ENCODE measurements at places on chromosomes 1 and 21.

- DNase-seq, result no peak
These were observed 62.1 kb downstream of the SKI start for GRCh38 chr1:2290171-2290578.

DNA sequence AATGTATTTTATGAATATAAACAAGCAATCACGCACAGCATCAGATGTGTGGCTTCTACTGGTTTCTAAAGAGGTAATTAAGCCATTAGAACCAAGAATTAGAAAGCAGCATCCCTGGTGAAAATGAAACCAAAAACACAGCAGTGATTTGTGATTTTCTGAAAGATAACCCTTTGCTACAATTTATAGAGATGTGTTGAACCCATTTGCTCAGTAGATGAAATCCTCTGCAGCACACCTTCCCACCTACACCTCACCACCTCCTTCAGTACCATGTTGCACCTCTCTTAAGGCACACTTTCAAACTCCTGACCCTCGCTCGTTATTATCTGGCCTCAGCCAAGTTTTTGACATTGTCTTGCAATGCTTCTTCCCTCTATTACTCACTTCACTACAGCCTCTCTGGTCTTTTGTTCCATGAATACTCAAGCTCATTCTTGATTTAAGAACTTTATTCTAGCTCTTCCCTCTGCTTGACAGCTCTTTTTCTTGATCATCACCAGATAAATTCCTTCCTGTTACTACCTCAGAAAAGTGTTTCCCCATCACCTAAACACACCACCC, 38.6 kb downstream of the NSL1 start:
- DNase-seq, result no peak

DNA sequence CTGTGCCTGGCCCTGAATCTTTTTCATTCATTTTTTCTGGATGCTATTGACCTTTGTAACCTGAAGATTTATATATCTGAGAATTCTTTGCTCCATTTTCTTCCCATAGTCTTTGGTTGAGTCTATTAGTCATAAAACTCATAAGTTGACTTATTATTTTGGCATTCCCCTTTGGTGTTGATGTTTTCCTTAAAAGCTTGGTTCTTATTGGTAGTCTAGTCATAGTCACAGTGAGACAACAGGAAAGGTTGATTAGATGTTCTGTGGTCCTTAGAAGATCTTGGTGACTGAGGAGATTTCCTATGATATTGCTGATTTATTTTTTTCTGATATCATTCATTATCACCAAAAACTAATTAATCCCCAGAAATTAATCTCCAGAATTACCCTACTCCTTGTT, 86.2 kb downstream of the PTPRC start:
- DNase-seq, result no peak

GRCh38 chr1:7572654-7573152, 198.4 kb upstream of the VAMP3 start:
- DNase-seq, result peak; percentile 43

GRCh38 chr1:228197555-228198147, 10.2 kb upstream of the OBSCN start:
- DNase-seq, result no peak

DNA sequence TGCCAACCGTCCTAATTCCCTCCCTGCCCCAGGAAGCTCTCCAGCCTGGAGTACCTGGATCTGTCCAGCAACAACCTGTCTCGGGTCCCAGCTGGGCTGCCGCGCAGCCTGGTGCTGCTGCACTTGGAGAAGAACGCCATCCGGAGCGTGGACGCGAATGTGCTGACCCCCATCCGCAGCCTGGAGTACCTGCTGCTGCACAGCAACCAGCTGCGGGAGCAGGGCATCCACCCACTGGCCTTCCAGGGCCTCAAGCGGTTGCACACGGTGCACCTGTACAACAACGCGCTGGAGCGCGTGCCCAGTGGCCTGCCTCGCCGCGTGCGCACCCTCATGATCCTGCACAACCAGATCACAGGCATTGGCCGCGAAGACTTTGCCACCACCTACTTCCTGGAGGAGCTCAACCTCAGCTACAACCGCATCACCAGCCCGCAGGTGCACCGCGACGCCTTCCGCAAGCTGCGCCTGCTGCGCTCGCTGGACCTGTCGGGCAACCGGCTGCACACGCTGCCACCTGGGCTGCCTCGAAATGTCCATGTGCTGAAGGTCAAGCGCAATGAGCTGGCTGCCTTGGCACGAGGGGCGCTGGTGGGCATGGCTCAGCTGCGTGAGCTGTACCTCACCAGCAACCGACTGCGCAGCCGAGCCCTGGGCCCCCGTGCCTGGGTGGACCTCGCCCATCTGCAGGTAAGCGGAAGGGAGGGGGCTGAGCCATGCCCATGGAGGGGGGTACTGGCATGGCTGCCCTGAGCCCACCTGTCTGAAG, 16.5 kb downstream of the PODN start:
- DNase-seq, result no peak

- DNase-seq, result no peak
These were observed 387.4 kb upstream of the PTBP2 start for GRCh38 chr1:96334236-96334557.

DNA sequence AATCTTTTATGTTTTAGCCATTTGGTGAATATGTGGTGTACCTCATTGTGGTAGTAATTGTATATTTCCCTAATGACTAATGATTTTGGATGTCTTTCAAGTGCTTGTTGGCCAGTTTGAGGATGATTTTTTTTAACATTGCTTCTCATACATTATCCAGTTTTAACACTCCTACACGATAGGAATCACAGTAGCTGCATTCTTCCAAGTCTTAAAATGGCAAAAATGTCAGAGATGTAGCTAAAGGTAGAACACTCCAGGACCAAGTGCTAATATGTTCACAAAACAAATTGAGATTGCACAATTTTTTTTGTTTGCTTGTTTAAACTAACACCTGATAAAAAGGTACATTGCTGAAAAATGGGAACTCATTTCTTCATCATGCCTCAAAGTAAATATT, 11.7 kb downstream of the USP25 start:
- no peak for DNase-seq

DNA sequence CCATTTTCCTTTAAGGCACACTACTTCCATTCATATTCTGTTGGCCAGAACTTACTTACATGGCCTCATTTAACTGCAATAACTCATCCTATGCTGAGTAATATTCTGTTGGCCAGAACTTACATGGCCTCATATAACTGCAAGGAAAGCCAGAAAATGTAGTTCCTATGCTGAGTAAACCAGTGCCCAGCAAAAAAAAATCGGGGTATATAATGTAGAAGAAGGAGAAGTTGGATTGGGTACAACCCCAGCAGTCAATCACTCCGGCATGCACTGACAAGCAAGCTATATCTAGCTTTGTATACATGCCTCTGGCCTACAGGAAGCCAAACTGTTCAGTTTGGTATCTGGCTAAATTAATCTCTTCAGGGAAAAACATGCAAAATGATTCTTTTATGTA, 39.4 kb upstream of the PPIH start:
- no peak for DNase-seq

DNA sequence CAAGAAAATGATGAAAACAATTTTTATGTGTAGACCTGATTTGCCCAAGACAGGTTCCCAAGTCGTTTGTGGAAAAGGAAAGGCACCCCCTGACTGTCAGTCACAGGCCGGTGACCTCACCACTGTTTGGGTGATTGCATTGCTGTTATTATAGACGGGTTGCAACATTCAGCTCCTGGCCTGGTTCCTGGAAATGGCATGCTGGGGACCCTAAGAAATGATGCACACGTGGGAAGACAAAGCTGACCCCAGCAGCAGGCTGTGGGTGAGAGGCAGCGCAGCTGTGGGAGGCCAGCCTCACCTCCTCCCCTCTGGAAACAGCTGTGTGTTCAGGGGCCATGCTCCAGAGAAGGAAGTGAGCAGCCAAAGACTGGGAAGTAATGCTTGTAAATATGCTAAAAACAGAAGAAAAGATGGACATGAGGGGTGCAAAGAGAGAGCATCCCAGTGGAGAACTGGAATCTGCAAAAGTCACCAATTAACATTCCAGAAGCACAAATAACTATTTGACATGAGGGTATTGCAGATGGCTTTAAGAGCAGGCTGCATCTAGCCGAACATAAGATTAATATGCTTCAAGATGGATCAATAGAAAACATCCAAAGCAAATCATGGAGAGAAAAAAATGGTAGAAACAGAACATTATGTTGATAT, 23.4 kb upstream of the ABCG1 start:
- DNase-seq, result no peak

GRCh38 chr21:33655588-33656221, 13.4 kb downstream of the ITSN1 start:
- DNase-seq, result peak; percentile 16

- no peak for DNase-seq
These were observed 35.8 kb downstream of the UBASH3A start for GRCh38 chr21:42439284-42440186.

GRCh38 chr1:70051926-70052325, 153.5 kb downstream of the LRRC40 start:
- no peak for DNase-seq

GRCh38 chr21:43273708-43274021, 104.9 kb downstream of the CRYAA start:
- DNase-seq, result no peak

DNA sequence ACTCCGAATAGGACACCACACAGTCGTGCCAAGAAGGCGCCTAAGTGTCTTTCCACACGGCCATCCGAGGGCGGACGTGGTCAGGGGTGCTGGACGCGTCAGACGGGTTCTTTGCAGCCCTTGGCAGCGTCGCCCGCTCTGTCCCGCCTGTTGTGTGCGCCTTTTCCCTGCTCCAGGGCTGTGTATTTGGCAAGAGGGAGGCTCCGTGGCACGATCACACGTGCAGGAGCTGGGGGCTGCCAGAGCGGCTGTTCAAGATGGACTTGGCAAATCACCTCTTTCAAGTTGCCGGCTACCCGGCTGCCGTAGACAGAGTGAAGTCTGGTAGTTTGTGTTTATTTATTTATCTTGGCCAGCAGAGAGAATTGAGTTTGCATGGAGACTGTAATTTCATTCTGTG, 31.9 kb downstream of the PRKCZ start:
- DNase-seq, result no peak

DNA sequence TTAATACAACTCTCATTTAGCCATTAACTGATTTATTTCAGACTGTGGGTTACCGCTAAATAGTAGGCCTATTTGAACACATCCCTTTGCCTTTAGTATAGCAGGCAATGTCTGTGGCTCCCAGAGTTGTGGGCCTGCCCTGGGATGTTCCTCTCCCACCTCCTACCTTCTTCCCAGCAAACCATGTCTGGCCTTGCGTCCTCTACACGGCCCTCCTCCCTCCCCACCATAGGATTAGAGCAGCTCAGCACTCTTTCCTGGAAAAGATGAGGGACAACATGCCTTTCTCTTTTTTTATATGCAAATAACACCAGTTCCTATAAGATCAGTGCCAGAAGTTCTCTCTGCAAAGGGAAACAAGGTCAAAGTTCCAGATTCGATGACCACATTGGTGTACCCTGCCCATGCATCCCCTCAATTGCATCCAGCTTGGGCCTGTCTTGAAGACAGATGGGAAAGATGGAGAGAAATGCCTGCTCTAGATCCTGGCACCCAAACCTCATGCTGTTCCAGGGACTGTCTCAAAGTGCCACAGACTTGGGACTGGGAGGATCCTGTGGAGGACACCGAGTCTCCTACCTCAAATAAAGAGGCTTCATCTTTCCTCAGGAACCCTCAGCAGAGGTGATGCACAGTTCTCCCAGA, 57.2 kb downstream of the CD46 start:
- no peak for DNase-seq

DNA sequence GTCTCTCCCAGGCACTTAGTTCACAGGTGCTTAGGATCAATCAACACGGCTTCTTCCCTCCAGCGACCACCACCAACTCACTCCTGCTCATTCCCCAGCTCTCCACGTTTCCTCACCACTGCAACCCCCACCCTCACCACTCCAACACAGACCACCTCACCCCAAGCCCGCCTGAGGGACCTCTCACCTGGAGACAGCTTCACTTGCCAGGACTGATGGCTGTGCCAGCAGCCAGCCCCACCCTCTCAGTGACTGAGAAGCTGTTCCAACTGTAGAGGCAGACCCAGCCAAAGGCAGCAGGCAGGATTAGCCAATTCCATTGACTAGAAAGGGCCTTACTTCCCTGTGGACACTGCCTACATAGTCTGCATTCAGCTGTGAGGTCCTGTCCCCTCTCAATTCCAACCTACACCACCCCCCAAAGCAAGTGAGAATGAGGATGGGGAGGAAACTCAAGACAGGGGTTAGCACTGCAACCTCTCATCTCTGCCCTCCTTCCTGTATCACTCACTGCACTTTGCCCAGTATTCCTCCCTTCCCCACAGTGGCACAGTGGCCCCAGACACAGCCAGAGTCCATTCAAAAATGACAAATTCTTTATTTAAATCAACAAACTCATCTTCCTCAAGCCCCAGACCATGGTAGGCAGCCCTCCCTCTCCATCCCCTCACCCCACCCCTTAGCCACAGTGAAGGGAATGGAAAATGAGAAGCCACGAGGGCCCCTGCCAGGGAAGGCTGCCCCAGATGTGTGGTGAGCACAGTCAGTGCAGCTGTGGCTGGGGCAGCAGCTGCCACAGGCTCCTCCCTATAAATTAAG, 7.6 kb downstream of the TAGLN2 start:
- peak; percentile 31 for DNase-seq

DNA sequence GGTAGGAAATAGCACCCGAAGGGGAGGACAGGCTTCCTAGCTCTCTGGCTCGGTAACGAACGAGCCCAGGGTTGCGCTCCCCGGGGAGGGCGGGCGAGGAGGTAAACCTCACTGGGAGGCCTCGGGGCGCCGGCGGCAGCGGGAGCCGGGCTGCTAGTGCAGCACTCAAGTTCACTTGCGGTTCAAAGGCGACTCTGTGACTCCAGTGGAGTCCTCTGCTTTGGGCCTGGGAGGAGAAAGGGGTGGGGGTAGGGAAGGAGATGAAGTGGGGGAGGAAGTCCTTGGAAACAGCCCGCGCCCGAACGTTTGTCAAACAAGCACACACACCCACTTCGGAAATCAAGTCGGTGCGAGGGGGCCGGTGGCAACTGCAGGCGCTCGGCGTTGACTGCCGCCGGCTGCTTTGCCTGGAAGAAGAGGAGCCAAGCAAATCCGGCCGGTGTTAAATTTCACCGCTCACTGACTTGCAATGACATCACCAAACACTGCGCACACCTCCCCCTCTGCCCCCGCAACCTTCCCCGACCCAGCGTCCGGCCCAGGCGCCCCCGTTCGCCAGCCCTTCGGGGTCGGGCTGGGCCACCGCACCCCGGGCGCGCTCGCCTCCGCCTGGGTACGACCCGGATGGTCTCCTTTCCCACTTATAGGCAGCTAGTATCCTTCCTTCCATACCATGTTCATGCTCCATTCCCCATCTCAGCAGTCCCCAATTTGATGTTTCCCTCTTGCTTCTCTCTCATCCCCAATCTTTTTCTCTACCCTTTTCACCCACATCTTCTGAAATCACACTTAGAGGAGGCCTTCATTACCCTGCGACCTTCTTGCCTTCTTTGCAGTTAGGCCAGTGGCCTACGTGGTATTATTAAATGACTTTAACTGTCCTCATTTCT, at the start of gene COL24A1:
Gene COL24A1 (minus strand): TSS at position 207 of the 890 bp plus-strand sequence. CDS start 376 bp downstream, outside the sequence.
- no peak for DNase-seq

GRCh38 chr1:51753969-51754368, 124.6 kb downstream of the NRDC start:
- DNase-seq, result no peak
